SJCRH30 (cell line): ENCODE measurements at places on chromosomes 13 and 19. TPM values are rescaled to one million over a fixed set of nuclear protein-coding genes. Genes with fewer than 3 reads are reported as not detected.

Gene KASH5
- total RNA-seq, result not detected in 2 replicates

Gene ZNF528
- 12.6 and 13.5 TPM in 2 replicates for total RNA-seq

Gene KANK3
- total RNA-seq, result 0.04 TPM in 1 of 2 replicates, not detected in the other

Gene PINLYP
- 2.7 and 3.9 TPM in 2 replicates for total RNA-seq

Gene PLK5
- total RNA-seq, result not detected in 2 replicates

Gene CPB2
- total RNA-seq, result not detected in 2 replicates

Gene CFAP97D2
- total RNA-seq, result 0.58 and 0.71 TPM in 2 replicates

Gene KLK6
- total RNA-seq, result not detected in 2 replicates

Gene SPRED3
- 1.1 and 2.3 TPM in 2 replicates for total RNA-seq

Gene FBXL3
- total RNA-seq, result 29.3 and 32.2 TPM in 2 replicates

Gene CEACAM4
- total RNA-seq, result not detected in 2 replicates

Gene SLC7A10
- total RNA-seq, result not detected in 2 replicates

Gene ZNF135
- 0.43 and 0.45 TPM in 2 replicates for total RNA-seq

Gene C5AR2
- total RNA-seq, result not detected in 2 replicates

Gene SLC25A41
- total RNA-seq, result 0.14 TPM in 1 of 2 replicates, not detected in the other

Gene ZNF582
- 2.5 and 3.3 TPM in 2 replicates for total RNA-seq

Gene ZNF235
- total RNA-seq, result 8.0 and 8.2 TPM in 2 replicates

Gene GARIN5A
- total RNA-seq, result 0.89 and 1.2 TPM in 2 replicates

Gene TNNT1
- 599 and 612 TPM in 2 replicates for total RNA-seq

Gene CEACAM3
- total RNA-seq, result not detected in 2 replicates

Gene KLF1
- total RNA-seq, result 0.06 TPM in 1 of 2 replicates, not detected in the other

Gene ZNF98
- total RNA-seq, result not detected in 2 replicates

Gene LMO7
- 97.2 and 102 TPM in 2 replicates for total RNA-seq

Gene KLC3
- not detected in 2 replicates for total RNA-seq

Gene RNF113B
- total RNA-seq, result not detected in 2 replicates

Gene ZNF490
- 8.0 and 9.3 TPM in 2 replicates for total RNA-seq

Gene ZNF471
- total RNA-seq, result 2.5 and 3.4 TPM in 2 replicates

Gene ZNF737
- total RNA-seq, result 17.6 and 18.6 TPM in 2 replicates

Gene AMER2
- total RNA-seq, result not detected in 2 replicates

Gene PROZ
- total RNA-seq, result not detected in 2 replicates

Gene SMIM44
- total RNA-seq, result not detected in 2 replicates

Gene OR7C1
- total RNA-seq, result 0.02 TPM in 1 of 2 replicates, not detected in the other

Gene SBNO2
- total RNA-seq, result 15.0 and 17.1 TPM in 2 replicates

Gene SIGLEC6
- total RNA-seq, result not detected in 2 replicates

Gene DUS3L
- total RNA-seq, result 28.2 and 29.1 TPM in 2 replicates

Gene TMPRSS9
- total RNA-seq, result 0.04 TPM in 1 of 2 replicates, not detected in the other

Gene SIGLEC5
- total RNA-seq, result not detected in 2 replicates

Gene ACP4
- not detected in 2 replicates for total RNA-seq

Gene TNFSF11
- total RNA-seq, result not detected in 2 replicates

Gene IGSF23
- not detected in 2 replicates for total RNA-seq

Gene ZNF497
- total RNA-seq, result 0.45 and 0.73 TPM in 2 replicates

Gene METTL21C
- total RNA-seq, result not detected in 2 replicates

Gene WDFY2
- 11.2 and 13.2 TPM in 2 replicates for total RNA-seq

Gene GIPC3
- 0.03 and 0.06 TPM in 2 replicates for total RNA-seq

Gene NLRP5
- total RNA-seq, result not detected in 2 replicates

Gene FPR1
- not detected in 2 replicates for total RNA-seq
